Aorta (tissue), 5 donors: ENCODE measurements at places on chromosomes 5 and 9.

DNA sequence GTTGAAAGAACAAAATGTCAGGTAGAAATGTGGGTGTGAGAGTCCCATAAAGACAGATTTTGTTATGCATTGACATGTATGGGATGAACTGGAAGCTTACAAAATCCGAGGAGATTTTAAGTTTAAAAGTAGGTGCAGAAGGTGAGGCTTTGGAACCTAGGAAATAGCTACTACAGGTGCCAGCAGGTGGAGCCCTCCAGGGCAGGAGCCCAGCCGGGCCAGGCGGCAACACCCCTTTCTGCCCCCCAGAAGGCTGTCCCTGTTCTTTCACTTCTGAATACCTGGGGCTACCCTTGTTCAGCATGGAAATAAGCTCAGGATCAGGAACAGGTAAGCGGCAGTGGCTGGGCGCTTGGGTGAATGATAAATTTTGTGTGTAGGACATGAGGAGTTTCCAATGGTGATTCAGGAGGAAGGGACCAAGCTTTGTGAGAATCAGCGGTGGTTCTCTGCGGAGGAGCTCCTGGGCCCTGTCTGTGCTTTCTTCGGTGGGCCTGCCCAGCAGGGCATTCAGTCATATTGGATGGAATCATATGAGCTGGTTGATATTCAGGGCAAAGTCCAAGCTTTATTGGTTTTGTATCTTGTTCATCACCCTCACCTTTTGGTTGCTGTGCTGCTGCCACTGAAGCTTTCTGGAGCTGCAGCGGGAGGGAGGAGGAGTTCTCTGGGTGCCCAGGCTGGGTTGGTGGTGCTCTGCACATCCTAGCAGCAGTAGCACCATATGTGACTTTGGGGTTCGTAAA is 12.3 kb downstream of the PCBD2 start:
- no peak for DNase-seq

GRCh38 chr9:115362101-115362500 is 244.1 kb upstream of the TNC start:
- DNase-seq = no peak

DNA sequence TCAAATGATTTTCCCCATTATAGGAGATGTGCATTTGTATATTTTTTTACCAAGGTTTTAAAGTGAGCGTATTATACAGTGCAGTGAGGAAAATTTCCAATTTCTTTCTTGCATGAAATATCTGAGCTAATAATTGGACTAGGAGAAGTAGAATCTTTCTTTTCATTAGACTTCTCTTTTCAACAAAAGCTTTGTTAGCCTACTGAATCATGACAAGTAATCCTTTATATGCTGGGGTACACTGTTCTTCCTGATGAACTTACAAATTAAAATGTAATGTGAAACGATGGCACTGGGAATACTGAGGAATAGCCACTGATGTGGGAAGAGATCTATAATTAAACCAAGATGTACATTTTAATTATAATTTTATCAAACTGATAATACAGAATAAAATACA is 829.6 kb downstream of the PTPRD start:
- no peak for DNase-seq

DNA sequence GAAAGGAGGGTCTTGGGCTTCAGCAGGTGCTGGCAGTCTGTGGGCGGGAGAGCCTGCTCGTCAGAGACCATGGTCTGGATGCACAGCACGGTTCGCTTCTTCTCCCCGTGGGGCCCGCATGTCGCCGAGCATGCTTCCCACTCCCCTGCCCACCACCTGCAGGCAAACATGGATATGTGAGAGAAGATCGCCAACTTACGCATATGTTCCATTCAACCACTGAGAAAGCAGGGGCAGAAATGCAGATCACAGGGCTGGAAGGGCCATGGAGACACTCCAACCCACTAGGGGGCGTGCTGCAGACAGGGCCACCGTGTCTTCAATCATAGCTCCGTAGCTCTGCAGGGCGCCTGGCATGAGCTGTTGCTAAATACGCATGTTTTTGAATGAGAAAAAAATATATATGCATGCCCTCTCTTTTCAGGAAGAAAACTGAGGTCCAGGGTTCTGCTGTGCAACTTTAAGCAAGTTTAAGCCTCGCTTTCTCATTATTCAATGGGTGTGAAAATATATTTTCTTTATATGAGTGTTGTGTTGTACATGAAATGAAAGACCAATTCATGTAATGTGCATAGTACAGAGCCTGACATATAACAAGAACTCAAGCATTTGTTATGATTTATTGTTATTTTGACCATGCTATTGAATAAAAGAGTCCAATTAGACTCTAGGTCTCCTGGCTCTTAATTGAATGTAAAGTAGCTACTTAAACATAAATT is 148.0 kb downstream of the TARS1 start:
- no peak for DNase-seq

DNA sequence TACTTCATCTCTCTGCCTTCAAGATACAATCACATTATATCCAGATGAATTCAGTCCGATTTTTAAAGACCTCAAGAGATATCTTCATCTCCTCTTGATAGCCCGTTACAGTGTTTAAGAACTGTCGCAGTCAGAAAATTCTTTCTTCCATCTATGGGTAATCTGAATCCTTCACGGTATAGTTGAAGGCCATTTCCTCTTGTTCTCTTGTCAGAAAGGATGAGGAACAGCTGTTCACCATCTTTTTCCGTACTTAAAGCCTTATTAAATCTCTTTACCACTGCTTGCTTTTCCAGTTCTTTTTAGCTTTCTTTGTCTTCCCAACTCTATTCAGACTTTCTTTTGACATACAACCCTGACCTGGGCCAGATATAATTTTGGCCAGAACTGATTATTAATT is 121.8 kb downstream of the XRCC4 start:
- DNase-seq = no peak

GRCh38 chr5:173483160-173483559 is 133.3 kb downstream of the BOD1 start:
- no peak for DNase-seq

DNA sequence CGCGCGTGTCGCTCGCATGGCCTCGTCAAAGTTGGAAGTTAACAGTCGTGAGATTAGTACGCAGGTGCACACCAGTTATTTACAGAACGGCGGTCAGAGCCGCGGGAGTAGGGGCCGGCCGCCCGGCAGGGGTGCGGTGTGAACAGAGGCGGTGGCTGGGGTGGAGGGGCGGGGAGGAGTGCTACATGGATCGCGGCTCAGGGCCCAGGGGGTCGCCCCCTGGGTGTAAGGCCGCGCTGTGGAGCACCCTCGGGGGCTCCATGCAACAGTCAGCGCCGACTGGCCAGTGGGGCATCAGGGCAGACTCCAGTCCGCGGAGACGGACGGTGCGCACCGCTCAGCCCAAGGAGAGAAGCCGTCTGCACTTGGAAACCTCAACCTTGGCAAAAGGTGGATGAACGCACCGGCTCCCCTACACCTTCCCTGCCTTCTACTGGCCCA is 60.3 kb downstream of the ZNF354C start:
- no peak for DNase-seq

DNA sequence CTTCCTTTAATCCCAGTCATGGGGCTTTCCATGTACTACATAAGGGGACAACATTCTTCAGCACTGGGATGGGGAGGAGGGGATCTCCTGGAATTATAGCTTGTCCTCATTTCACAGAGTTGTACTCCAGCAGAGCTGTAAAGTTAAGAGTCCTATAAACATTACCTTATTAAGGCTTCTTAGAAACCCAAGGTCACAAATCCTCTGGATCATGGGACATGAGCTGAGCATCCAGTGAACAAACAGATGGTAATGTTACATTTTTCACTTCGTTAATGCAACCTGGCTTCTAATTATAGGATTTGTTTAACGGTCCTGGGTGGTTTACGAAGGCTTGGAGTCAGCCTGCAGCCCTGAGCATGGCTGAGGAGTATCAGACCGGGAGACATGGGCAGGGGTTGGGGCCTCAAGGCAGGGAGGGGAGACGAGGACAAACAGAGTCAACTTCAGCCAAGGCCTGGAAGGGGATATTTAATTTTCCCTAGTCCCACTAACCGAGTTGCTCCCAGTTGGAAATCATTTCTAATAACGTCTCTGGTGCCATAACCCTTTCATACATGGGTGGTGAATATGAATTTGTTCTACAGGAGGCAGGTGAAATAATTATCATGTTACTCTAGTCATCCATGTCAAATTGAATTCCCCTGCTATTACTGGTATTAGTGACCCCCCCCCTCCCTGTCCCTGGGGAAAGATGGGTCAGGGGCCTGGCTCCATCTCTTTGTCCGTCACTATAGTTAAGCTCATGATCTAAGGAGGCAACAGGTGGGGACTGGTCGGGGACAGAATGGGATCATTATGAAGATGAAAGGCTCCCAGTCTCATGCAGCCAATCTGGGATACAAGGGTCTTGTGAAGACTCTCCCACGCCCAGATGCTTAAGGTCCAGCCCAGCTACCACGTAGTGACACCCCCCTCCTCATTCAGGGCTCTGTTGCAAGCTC is 10.7 kb upstream of the IL17B start:
- DNase-seq = no peak
